NCI-H345 (cell line): ENCODE measurements at places on chromosomes 16 and 17.

DNA sequence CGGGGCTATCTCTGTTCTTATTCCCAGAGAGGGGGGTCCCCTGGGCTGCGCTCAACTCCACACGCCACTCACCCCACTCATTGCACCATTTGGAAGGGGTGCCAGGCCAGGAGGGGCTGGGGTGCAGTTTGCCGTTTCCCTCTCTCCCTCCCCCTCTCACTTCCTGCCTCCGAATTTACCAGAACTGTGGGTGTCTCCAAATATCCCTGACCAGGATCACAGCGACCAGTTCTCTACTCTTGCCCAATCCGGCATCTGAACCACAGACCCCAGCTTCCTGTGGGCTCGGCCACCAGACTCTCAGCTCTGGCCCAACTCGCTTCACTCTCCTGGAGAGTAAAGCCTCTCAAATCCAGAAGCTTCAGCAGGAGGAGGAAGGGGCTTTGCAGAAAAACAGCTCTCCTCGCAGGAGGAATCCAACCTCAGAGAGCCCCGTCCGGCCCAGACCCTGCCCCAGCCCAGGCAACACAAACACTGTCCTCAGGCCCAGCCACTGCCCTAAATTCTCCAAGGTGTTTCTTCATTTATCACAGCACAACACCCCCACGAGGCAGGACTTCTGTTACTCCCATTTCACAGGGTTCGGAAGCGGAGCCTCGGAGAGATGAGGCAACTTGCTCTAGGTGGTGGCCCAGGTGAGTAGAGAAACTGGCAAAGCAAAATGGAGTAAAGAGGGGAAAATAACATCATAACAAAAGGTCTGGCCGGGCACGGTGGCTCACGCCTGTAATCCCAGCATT lies 423 bp upstream of the ASGR2 start:
- DNase-seq: no peak

GRCh38 chr16:52963855-52964242 lies 88.8 kb downstream of the CHD9NB start:
- DNase-seq: no peak

- DNase-seq: no peak
Observed at GRCh38 chr17:57849163-57849873, 526 bp downstream of the MRPS23 start.

GRCh38 chr17:17313350-17313991 lies 10.3 kb downstream of the NT5M start:
- no peak for DNase-seq

GRCh38 chr16:65469116-65469515 lies 347.3 kb upstream of the CDH11 start:
- no peak for DNase-seq

DNA sequence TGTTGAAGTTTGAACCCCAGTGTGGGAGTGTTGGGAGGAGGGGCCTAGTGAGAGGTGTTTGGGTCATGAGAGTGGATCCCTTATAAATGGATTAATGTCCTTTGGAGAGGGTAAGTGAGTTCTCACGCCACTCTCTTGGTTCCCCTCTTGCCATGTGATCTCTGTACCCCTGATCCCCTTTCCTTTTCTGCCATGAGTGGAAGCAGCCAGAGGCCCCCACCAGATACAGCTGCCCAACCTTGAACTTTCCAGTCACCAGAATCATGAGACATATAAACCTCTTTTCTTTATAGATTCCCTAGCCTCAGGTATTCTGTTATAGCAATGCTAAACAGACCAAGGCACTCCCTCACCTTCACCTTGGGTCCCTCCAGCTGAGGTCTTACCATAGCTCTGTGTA lies 7.4 kb downstream of the SLC6A2 start:
- no peak for DNase-seq

DNA sequence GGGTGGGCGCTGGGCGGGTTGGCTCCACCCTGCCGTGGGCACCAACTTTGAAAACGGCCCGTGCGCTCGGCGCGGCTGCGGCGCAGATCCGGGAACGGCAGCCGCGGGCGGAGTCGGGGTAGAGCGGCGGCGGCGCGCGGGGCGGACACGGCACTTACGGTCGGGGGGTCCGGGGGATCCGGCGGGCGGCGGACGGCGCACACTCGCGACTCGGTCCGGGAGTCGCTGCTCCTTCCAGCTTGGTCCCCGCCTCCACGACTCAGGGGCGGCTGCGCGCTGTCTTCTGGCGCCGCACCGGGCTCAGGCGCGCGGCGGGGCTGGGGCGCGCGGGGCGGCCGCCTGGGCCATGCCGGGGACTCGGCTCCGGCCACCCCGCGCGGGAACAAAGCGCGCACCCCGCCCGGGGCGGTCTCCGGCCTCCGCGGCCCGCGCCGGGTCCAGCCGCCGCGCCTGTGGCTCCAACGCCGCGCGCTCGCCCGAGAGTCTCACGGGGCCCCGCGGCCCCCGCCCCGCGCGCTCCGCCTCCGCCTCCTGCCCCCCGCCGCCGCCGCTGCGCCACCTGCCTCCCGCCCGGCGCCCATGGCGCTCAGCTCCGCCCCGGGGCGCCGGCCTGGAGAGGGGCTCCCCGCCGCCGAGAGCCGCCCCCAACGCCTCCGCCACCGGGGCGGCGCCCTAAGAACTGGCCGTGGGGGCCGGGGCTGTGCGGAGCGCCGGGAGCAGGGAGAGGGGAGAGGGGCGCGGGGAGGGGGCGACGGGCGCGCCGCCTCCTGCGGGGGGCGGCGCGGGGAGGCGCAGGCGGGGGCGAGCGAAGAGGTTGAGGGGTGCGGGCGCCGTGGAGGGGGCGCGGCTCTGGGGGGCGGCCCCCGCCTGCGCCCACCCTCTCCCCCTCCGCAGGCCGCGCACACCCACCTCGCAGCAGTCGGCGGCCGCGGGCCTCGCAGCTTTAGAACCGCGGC lies 35.9 kb downstream of the CBFA2T3 start:
- peak; percentile 46 for DNase-seq

DNA sequence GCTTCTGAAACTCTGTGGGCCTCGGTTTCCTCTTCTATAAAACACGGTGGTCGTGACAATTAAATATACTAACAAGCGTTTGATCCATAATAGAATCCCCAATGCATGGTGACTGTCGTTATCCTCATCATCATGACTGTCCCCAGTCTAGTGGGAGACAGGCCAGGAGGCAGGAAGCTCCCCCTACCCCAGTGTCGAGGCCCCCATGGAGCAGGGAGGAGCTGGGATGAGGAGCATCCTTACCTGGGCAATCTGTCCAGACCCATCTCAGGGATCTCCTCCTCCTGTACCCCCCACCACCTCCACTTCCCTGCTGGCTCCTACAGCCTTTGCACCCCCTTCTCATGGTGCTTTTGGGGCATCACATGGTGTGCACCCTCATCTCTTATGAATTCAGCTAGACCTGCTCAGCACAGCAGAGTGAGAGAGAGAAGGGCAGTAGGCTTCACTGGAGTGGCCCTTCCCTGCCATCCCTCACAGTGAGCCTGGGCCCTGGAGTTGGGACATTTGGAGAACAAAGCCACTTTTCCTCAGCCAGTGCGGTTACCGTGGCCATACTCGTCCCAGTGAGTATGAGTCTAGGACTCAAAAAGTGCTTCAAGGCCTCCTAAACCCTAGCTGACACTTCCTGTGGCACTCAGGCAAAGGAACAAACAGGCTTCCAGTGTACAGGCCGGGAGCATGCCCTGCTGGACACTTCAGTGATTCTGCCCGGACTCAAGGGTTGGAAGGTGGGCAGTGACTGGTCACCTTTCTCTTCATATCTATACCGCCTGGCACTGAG lies 148.6 kb downstream of the CLEC16A start:
- no peak for DNase-seq

GRCh38 chr16:4618645-4619418 lies 4.1 kb upstream of the UBALD1 start:
- DNase-seq: peak; percentile 16

- DNase-seq: no peak
Observed at GRCh38 chr16:84547546-84548061, 43.1 kb upstream of the MEAK7 start.

DNA sequence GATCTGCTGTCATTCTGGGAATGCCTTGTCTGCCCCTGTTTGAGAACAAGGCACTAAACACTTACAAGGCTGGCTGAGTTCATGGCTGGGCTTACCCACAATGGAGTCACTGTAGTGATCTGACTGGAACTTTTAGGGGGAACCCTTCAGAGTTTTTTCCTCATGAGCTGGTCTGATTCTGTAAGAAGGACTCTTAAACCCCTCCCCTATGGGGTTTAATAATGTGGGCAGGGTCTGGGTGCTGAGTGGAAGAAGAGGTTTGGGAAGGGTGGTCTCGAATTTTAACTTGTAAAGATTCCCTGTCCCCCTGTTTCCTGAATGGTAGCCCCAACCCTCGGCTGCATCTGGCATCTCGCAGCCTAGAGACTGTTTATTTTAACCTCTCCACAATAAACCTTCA lies 30.6 kb downstream of the OSBPL7 start:
- no peak for DNase-seq

DNA sequence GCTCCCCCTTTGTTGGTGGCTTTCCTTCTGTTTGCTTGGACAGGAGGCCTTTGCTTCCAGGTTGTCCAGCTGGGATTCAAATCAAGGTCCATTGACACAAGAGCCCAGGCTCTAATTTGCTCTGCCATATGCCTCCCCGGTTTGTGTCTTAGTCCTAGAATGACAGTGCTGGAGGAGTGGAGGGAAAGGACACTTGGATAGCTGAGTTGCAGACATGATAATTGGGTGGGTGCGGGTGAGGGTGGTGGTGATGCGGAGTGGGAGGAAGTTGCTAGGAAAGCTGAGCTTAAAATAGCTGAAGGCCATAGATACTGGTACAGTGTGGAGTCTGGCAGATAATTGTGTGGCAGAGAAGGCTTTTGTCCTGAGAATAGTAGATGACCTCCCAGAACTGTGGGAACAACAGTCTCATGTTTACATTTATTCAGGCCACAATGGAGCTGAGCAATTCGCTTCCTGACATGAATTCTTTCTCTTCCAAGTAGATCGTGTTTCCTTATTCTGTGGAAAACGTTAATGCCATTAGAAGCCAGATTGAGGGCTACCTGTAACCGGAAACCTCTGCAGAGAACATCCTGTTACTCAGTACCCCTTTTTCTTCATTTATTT lies 23.8 kb downstream of the SEC14L1 start:
- DNase-seq: peak; percentile 50

DNA sequence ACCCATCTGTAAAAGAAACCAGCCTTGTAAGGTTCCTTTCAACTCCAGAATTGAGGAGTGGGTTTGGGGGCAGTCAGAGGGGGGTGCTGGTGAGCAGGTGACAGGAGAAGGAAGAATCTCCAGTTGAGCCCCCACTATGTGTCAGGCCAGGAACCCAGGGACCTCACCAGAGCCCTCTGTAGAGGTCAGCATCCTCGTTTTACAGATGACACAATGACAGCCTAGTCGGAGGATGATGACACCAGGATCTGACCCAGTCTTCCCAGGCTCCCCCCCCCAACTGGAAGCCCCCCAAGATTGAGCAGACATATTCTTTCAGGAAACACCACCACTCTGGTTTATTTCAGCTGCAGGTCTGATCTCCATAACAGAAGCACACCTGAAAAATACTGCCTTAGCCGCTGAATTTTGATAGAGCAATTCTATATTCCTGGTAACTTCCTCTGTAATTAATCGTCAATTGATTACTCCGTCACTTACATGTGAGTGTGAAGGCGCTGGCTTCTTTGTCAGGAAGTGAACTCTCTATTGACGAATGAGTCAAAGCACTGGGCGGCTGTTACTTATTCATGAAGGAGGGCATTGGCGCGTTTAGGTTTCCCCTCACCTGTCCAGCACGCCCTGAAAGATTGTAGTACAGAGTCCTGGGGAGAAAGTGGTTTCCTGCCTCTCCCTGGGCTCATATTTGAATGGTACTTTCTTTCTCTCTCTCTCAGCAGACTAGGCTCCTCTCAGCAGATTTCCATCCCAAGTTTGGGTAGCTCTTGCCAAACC lies 21.2 kb downstream of the SOCS3 start:
- DNase-seq: no peak

DNA sequence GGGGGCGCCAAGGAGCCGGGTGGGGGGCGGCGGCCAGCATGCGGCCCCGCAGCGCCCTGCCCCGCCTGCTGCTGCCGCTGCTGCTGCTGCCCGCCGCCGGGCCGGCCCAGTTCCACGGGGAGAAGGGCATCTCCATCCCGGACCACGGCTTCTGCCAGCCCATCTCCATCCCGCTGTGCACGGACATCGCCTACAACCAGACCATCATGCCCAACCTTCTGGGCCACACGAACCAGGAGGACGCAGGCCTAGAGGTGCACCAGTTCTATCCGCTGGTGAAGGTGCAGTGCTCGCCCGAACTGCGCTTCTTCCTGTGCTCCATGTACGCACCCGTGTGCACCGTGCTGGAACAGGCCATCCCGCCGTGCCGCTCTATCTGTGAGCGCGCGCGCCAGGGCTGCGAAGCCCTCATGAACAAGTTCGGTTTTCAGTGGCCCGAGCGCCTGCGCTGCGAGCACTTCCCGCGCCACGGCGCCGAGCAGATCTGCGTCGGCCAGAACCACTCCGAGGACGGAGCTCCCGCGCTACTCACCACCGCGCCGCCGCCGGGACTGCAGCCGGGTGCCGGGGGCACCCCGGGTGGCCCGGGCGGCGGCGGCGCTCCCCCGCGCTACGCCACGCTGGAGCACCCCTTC lies 484 bp downstream of the FZD2 start:
- DNase-seq: no peak

DNA sequence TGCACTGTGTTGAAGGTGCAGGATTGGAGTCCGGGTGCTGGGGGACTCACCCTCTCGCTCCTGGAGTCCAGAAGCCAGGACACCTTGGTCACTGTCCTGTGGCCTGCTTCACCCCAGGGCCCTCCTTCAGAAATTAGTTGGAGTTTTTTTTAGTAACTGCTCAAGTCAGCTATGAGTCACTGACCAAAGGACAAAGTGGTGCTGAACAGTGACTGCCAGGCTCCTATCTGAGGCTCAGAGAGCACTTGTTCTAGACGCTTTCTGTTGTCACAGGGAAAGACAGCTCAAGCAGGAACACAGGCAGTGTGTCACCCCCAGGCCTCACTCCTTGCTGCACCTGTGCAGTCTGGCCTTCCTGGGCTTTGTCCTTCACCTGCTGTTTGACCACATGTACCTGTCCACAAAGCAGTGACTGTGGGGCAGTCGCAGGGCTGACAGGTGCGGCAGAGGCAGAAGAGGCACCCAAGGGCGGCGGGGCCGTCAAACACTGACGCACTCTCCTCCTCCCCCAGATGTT lies 4.1 kb upstream of the FAAP100 start:
- no peak for DNase-seq

GRCh38 chr17:59372138-59372751 lies 40.8 kb downstream of the YPEL2 start:
- no peak for DNase-seq

GRCh38 chr17:66345264-66345663 lies 42.9 kb downstream of the PRKCA start:
- DNase-seq: no peak

GRCh38 chr16:89049484-89050118 lies 44.1 kb upstream of the ACSF3 start:
- peak; percentile 66 for DNase-seq

DNA sequence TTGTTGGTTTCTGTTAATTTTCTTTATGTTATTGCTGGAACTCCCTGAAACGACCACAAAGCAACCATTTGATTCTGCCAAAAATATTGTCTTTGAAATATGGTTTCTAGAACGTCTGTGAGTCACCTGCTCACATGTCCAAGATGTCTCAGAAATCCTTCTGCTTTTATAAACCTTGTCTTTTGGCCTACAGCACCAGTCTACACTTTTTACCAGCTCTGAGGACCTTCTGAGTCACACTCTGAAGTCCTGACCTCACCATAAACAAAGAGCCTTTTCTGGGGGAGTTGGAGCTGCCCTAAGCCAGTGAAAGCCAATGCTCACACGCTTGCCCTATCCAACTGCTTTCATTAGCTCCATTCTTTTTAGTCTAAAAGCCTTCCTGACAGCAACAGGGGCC lies 55.5 kb downstream of the GRIN2A start:
- DNase-seq: no peak
